ENCODE measurements at places on chromosomes 3 and 15.

GRCh38 chr15:72077950-72078349, 40.0 kb downstream of the MYO9A start:
- no peak for DNase-seq

- DNase-seq = no peak
Observed at GRCh38 chr15:64637412-64637811, 138.0 kb downstream of the RBPMS2 start.

- DNase-seq = no peak
Observed at GRCh38 chr3:43867436-43868072, 176.8 kb downstream of the ABHD5 start.

GRCh38 chr15:25787381-25787780, 75.7 kb downstream of the ATP10A start:
- DNase-seq = no peak

GRCh38 chr3:172938788-172939187, 188.3 kb downstream of the ECT2 start:
- DNase-seq = no peak

DNA sequence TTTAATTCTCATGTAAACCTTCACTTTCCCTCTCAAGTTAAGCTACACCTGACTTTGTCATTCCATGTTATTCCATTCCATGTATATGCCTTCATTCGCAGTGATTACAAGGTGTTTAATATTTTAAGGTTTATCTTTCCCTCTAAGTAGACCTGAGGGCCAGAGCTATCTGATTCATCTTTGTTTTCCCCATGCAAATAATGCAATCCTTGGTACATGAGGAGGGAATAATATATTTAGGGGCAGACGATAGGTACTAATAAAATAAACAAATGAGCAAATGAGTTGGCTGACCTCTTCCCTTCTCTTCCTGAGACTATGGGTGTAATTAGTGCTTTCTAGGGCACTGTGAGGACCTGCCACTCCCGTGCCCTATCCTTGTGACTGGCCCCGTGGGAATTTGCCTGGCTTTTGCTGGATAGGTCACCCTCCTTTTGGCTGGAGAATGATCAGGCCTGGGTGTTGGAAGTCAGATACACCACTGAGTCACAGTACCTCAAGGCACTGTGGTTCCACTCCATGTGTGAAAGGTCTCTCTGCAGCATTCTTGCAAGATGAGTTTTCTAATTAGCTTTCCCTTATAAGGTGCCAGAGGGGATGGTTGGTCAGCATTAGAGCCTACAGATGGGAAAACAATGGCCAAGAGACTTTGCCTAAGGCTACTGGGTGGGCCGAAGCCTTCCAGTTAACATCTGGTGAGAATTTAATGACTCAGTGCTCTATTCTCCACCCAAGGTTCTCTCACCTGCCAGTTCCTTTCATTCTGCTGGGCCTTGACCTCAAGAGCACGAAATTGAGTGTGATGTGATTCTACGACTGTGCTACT, 183.2 kb downstream of the P3H2 start:
- no peak for DNase-seq

DNA sequence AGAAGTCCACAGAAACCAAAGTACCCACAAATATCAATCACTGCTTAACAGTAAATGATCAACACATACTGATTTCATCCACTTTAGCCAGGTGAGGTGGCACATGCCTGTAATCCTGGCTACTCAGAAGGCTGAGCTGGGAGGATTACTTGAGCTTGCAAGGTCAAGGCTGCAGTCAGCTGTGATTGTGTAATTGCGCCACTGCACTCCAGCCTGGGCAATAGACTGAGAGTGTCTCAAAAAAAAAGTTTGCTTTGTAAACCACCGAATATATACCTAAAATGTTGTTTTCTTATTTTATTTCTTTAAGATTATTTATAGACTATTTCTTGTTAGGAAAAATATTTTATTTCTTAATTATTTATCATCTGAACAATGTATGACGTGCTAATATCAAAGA, 8.7 kb upstream of the ATP13A4 start:
- no peak for DNase-seq

GRCh38 chr3:39809181-39809994, at the start of gene MYRIP:
Gene MYRIP, plus strand, starts transcription at chr3:39809609. Its CDS starts 91,208 bp downstream, at chr3:39900817.
- peak; percentile 16 for DNase-seq

DNA sequence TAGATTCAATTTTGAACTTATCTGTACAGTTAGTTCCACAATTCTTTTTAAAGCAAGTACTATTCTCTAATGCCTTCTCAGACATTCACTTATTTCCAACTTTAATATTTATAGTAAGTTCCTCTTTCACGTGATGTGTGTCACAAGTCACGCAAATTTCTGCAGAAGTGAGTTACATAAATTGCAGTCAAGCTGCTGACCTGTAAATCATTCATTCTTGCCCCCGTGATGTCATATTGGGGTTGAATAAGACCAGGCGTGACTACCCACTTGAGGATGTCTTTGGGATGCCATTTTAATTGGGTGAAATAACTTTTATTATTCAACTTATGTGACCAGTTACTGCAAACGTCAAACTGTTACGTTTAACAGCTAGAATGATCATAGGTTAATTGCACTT, 15.1 kb downstream of the PPARG start:
- no peak for DNase-seq

- peak; percentile 2 for DNase-seq
Observed at GRCh38 chr3:55434789-55435188, 52.3 kb downstream of the WNT5A start.

- no peak for DNase-seq
Observed at GRCh38 chr15:97386940-97387339, 573.6 kb upstream of the ARRDC4 start.

DNA sequence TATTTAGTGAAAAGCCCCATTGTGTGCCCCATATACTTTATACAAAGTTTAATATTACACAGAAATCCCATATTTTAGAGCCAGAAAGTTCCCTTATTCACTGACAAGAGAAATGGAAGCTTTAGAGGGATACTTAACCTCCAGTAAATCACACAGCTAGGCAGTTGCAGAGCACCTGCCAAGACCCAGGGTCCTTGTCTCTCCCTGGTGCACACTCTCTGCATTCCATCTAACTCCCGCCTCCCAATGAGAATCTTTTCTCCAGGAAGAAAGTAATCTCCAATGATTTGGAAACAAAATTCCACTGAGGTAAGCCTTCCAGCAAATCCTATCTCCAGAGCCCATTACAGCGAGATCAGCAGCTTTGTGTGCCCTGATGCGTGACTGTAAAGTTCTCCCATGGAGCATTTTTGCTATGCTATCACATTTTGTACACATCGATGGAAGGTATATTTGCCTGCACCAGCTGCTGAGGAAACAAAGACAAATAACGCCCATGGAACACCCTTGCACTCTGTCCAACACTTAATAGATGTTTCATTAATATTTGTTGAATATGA, 41.4 kb downstream of the ULK4 start:
- DNase-seq = no peak

- no peak for DNase-seq
Observed at GRCh38 chr3:169542331-169542751, 121.2 kb downstream of the MECOM start.

GRCh38 chr3:195388380-195388779, 54.4 kb downstream of the ACAP2 start:
- DNase-seq = no peak

DNA sequence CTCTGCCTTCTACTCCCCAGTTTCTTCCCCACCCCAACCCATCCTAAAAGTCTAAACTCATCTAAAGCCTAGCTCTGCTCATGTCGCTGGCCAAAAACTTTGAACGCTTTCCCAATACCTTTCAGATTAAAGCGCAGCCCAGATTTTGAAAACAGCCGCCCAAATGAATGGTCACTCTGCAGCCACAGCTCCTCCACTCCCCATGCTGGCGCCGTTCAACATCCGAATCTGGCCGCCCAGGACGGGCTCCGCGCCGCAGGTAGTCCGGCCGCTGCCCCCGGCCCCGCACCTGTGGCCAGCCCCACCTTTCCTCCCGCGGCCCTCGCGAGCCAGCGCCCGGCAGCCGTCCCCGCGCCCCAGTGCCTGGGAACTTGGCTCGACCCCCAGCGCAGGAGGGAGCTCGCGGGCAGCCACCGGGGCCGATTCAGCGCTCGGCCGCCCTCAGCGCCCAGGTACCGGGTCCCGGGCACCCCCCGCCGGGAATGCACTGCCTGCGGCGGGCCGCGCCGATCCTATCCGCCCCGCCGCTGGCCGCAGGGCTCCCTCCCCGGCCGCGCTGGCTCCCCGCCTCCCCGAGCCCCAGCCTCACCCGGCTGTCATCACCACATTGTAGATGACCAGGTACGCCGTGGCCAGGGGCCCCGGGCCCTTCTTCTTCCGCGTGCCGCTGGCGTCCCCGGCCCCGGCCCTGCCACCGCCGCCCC, 417 bp downstream of the HACD2 start:
- no peak for DNase-seq

- DNase-seq = no peak
Observed at GRCh38 chr3:16910207-16910606, 25.5 kb downstream of the PLCL2 start.

- no peak for DNase-seq
Observed at GRCh38 chr3:67739851-67740250, 85.4 kb upstream of the SUCLG2 start.

DNA sequence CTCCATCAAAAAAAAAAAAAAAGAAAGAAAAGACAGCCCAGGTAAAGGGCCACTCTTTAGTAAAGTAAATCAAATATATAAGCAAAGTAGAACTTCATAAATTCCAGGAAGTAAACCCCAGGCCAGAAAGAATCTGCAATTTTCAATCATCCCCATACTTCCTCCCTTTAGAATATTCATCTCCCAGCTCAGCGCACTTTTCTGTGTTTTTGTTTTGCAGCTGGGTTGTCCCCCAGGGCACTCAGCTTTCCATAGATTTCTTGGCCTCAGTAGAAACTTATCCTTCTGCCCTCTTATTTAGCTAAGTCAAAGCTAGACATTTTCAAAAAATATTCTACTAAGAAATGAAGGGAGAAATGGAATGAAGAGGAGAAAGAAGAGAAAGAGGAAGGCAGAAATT, 24.0 kb upstream of the SPRED1 start:
- DNase-seq = no peak

GRCh38 chr15:91866971-91867372, 13.5 kb downstream of the SLCO3A1 start:
- DNase-seq = no peak

DNA sequence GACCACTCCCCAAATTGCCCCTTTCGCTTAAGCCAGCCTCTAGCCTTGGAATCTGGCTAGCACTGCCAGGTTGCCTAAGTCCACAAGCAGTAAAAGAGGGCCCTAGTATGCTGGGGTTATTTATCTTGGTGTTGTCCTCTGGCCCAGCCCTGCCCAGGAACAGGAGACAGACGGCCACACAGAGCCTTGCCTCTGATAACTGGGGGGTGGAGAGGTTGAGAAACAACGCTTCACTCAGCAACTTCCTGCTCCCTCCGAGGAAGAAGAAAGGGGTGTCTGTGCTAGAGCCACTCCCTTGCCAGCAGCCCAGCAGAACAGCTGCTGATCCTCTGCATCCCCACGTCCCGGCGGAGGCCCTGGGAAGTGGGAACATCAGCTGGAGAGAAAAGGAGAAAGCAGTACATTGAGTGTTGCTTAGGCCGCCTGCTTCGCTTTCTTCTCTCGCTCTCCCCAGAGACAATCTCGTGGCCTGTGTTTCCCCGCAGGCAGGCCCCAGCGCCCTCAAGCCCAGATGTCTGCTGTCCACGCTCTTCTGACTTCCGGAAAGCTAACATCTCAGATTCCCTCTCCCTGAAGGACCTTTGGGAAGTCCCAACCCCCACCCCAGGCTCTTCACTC, 22.6 kb upstream of the C3orf70 start:
- DNase-seq = no peak

GRCh38 chr3:71111784-71112440, 471.6 kb downstream of the FOXP1 start:
- DNase-seq = no peak

DNA sequence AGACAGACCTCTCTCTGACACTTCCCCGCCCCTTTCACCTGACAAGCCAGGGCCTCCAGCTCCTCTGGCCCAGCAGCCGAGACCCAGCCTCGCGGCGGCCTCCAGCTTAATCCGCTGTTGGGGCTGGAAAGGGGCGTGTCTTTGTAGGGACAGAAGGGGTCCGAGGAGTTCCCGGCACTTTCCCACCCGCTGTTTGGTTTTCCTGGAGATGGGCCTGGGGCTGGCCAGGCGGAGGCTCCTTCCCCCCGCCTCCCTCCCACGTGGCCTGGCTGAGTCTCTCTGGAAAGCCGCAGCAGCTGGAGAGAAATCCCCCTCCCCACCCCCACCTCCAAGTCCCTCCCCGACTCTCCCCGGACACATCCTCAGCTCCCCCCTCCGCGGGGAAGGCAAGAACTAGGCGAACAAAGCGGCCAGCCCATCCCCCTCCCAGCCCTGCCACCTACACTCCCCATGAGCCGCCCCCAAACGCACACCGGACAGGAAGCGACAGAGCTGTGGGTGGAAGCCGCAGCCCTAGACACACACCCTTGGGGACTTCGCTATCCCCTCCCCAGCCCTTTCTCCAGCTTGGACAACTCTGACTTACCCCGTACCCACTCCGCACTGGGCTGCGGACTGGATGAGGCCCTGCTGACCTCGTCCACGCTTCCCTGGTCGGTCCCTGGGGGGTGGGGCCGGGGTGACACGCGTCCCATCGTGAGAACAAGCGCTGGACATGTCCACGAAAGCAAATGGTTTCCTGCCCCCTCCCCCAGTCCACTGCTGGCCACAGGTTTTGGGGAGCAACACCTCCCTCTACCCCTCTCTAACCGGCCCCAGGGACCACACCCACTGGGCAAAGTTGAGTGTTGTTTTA, 1.2 kb downstream of the IGDCC4 start:
- DNase-seq = no peak

- DNase-seq = no peak
Observed at GRCh38 chr3:188154809-188155574, 1.0 kb downstream of the LPP start.

GRCh38 chr15:100966997-100967396, 47.8 kb downstream of the LRRK1 start:
- DNase-seq = no peak

DNA sequence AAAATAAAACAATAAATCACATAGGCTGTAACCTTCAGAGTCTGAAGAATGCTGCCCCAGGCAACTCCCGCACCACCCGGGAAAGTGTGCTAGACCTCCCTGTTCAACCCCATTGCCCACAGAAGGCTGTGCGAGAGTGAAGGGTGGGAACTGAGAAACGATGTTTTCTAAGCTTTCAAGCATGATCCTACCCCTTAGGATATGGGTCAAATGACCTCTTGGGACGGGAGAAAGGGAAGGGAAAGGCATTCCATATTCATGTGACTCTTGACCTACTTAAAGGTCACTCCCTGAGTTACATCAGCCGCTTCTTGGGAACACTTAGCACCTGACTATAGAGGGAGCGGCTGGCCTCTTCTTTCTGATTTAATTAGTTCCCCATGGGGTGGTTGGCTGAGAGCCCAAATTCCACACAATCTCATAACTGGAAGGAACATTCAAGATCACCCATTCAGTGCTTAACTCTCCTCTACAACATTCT, 114.7 kb upstream of the SLC24A5 start:
- DNase-seq = no peak

- no peak for DNase-seq
Observed at GRCh38 chr3:147963711-147964110, 554.5 kb downstream of the ZIC1 start.

Data from stimulated activated CD4-positive, alpha-beta T cell treated with anti-CD3 and anti-CD28 coated beads, Interleukin-12 subunit alpha, Interleukin-12 subunit beta, amount 100 ng/mL, for 24 hours (primary cell).